ENCODE measurements at places on chromosomes 16 and 17.
A peak's percentile ranks its signal among the peaks of the same experiment; 100 is the strongest.

GRCh38 chr16:53087101-53087500, 32.3 kb downstream of the CHD9 start:
- peak; percentile 32 for DNase-seq

DNA sequence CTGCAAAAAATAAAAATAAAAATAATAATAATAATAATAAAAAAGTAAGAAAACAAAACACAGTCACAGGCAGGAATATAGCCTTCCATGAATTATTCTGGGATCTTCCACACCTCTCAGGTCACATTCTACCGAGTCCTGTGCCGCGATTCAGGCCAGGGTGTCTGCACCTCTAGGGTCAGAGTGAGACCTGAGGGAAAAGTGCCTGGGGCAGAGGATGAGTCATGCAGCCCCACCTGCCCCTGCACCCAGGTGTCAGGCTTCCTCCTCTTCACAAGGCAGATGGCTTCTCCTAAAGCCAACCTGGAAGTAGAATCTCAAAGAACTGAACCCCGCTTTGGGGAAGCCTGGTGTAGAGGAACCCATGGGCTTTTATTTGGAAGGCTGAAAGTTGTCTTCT, 283.7 kb downstream of the CPPED1 start:
- no peak for DNase-seq

GRCh38 chr17:47955497-47956461, 1.9 kb downstream of the PRR15L start:
- DNase-seq = no peak

DNA sequence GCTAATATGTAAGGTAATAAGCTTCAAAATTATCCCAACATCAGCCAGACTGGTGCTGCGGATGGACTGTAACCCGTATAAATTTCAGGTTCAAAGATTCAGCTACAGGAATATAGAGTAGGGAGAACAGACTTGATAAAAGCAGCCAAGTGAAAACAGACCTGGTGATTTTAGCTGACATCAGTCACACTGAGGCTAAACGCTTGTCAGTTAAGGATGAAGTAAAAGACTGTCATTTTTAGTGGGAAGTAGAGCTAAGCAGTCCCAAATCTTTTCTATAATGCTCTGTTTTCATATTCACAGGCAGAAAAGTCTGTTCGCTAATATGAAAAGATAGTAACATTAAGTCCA, 35.4 kb downstream of the CMTM4 start:
- no peak for DNase-seq

GRCh38 chr16:22321340-22322001, 24.3 kb downstream of the POLR3E start:
- DNase-seq = peak; percentile 65

- DNase-seq = no peak
Measured at GRCh38 chr17:63221939-63222338, 224.2 kb downstream of the CYB561 start.

- no peak for DNase-seq
Measured at GRCh38 chr16:81734632-81735434, 44.3 kb upstream of the PLCG2 start.

GRCh38 chr17:66549731-66550207, 247.4 kb downstream of the PRKCA start:
- no peak for DNase-seq

DNA sequence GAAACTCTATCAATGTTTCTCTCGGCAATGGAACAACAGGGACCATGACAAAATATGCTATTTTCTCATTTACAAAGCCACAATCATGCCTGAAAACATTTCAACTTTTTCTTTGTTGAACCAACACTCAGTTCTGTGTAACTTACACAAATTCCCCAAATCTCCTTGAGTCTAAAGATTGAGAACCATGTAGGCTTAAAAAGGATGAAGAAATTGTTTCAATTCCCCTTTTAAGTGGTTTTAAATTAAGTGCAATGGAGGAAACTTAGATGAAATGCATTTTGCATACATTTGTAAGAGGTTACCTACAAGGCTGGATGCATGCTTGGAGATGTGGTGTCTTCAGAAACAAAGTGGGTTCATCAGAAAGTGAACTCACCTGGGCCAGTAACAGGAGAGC, 566.4 kb upstream of the CDH11 start:
- DNase-seq = no peak

DNA sequence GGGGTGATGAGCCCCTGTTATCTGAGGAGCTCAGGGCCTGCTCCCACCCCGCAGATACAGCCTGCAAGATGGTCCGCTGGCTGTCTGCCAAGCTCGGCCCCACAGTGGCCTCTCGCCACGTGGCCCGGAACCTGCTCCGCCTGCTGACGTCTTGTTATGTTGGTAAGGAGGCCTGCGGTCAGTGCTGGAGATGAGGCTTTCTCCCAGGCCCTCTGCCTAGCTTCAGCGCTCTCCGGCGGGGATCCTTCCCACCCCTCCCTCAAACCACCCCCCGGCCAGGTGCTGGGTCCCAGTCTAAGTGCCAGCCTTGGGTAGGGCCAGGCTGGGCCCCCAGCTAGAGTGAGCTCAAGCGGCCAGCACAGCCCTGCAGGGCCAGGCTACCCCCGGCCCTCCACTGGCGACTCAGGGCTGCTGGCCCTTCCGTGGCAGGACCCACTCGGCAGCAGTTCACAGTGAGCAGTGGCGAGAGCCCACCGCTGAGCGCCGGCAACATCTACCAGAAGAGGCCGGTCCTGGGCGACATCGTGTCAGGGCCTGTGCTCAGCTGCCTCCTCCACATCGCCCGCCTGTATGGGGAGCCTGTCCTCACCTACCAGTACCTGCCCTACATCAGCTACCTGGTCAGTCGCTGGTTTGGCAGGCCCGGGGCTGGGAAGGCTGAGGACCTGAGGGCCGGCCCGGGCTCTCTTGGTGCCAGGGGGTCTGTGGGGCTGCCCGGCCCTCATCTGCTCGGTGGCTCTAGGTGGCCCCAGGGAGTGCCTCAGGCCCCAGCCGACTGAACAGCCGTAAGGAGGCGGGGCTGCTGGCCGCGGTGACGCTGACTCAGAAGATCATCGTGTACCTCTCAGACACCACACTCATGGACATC, 6.1 kb downstream of the WDR81 start:
- DNase-seq = no peak

GRCh38 chr17:64130559-64131001, 636 bp upstream of the ERN1 start:
- DNase-seq = no peak

DNA sequence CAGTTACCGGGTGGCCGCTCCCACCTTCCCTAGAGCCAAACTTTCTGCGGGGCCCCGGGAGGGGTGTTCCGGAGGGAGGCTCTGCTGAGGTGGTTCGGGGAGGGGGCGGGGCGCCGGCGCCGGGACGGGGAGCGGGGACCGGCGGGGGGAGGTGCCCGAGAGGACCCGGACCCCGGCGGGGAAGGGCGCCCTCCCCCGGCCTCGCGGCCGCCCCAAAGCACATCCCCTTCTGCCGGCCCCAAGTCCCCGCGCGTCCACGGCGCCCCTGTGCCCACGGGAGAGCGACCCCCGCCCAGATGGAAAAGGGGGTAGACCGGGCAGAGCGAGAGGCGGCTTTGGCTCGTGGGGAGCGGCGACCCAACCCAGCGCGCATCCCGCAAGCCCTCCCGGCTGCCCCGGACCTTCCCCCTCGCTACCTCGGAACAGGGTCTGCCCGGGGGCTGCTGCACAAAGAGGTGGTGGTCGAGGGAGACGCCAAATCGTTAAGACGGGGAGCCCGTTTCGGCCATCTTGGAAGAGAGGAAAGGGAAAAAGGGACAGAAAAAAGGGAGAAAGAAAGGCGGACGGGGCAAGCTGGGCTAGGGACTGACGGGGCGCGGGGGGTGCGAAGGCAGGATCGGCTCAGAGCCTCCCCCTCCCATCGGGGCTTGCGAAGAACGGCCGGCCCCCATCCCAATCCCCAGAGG, 530 bp downstream of the PCGF2 start:
- DNase-seq = no peak

- no peak for DNase-seq
Measured at GRCh38 chr17:60631119-60631518, 31.1 kb downstream of the PPM1D start.

DNA sequence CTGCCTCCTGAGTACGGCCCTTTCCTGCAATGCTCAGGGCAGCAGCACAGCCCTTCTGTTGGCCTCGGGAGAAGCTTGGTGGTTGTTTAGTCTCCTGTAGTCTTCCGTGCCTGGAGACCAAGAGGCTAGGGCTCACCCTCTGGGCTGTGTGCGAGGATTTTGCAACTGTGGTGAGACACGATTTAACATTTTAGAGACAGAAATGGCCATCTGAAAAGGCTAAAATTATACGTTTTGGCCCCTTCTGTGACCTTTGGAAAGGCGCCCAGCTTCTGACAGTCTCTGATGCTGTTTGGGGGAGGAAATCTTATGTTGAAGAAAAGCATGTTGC, 33.1 kb downstream of the FOXL1 start:
- DNase-seq = no peak

- DNase-seq = no peak
Measured at GRCh38 chr17:2151358-2152033, 96.6 kb downstream of the HIC1 start.

- no peak for DNase-seq
Measured at GRCh38 chr17:65730711-65731169, 169.3 kb upstream of the AXIN2 start.

- no peak for DNase-seq
Measured at GRCh38 chr16:14301169-14302030, 230.3 kb downstream of the MRTFB start.

- DNase-seq = no peak
Measured at GRCh38 chr16:14963281-14964173, 11.3 kb upstream of the PDXDC1 start.

DNA sequence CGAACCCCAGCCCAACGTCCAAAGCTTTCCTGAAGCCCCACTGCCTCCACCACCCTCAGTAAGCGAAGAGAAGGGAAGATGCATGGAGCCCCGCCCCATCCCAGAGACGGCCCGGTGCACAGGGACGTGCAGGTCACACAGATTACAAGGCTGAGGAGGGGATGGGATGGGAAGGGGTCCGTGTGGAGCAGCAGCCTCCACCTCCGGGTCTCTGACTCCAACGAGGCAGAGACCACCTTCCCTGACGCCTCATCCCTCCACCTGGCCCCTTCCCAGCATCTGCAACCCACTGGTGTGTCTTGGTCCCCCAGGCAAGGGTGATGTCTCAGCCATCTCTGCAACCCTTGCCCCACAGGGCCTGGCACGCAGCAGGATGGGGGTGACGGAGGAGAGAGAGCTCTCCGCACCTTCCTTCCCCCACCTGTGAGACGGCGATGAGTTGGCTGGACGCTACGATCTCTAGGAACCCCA, 58.5 kb downstream of the TBC1D16 start:
- no peak for DNase-seq

DNA sequence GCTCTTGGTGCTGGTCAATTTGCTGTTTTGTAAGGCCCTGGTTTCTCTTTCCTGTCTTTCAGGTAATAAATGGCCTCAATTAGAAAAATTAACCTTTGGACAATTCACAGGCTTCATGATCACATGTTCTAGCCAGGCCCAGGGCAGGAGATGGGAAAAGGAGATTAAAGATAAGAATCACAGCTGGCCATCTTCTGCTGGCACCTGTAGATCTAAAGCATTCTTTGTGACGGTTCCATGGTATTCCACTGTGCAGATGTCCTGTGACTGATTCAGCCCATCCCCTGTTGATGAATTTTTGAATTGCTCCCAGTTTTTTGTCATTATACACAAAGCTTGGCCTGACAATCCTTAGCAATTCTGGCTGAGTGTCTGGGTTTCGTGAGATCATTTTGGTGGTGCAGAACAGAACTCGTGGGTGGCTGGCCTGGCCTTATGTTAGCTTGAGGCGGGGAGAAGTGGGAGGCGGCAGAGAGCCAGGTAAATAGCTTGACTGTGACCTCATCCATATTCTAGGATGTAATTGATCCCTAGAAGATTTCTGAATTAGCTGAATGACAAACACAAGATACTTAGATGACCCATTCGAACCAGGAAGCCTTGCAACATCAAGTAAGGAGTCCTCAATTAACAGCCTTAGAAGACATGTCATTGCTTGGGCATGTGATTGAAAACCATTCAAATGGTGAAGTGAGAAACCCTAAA, 14.1 kb downstream of the TMC5 start:
- DNase-seq = no peak

- no peak for DNase-seq
Measured at GRCh38 chr16:17307504-17307903, 163.3 kb downstream of the XYLT1 start.

DNA sequence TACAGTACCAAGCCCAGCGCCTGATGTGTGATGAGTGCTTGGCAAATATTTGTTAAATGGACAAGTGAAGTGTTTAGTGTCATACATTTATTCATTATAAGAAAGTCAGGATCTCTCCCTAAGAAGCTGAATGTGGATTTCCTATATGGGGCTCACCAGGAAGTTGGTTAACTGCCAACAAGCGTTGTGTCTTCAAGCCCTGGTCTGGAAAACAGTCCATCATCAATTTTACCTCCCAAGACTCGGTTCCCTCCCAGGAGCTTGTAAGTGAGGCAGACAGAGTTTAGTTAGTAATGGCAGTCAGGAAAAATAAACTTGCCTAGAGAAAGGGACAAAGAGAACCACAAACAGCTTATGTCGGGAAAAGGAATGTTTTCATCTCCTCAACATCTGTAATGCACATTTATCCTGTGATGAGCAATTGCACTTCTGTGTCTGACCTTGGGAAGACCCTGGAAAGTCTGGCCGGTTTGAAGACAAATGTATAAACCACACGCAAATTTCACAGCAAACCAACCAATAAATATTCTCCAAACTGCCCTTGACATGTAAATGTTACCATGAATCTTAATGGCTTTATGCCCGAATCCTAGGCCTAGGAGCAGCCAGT, 28.3 kb downstream of the C16orf95 start:
- no peak for DNase-seq

DNA sequence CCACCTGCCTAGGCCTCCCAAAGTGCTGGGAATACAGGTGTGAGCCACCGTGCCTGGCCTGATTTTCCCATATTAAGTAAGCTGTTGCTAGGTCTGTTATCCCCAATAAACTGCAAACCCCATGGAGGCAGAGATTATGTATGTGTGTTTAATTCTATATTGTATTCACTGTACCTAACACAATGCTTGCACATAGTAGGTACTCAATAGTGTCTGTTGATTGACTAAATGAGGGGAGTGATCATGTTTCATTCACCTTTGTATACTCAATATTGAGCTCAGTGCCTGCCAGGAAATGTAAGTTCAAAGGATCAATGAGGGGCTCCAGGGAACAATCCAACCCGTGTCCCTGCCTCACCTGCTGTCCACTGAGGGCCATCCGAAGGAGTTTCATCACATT, 14.6 kb upstream of the GGA2 start:
- no peak for DNase-seq

DNA sequence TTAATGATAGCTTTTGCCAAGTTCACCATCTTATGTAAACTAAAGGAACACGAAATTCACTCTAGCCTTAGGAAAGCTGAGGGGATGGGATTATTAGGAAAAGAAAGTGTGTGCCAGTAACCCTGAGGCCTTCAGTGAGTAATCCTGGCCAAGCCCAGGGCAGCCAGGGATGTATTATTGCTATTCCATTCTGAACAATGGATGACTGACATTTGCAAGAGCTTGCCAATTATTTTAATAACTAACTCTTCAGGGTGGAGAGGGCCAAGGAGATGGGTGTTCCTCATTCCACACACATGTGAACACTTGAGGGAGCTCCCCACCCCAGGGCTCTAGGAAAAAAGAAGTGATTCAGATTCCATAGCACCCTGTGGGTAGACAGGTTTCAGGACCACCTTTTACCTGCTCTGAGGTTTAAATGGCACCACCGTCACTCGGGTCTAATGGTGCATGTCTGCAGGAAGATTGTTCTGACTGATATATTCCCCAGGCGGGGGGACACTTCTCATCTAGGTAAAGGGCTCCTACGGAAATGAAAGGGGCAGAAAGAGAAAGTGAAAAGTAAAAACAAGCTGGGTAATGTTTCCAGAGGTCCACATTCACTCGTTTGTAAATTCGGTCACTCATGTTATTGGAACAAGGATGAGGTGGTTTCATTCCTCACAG, 41.5 kb downstream of the TK2 start:
- DNase-seq = no peak

GRCh38 chr17:28547623-28548416, 4.6 kb downstream of the UNC119 start:
- peak; percentile 40 for DNase-seq
